ENCODE measurements at places on chromosomes 11 and 22.

DNA sequence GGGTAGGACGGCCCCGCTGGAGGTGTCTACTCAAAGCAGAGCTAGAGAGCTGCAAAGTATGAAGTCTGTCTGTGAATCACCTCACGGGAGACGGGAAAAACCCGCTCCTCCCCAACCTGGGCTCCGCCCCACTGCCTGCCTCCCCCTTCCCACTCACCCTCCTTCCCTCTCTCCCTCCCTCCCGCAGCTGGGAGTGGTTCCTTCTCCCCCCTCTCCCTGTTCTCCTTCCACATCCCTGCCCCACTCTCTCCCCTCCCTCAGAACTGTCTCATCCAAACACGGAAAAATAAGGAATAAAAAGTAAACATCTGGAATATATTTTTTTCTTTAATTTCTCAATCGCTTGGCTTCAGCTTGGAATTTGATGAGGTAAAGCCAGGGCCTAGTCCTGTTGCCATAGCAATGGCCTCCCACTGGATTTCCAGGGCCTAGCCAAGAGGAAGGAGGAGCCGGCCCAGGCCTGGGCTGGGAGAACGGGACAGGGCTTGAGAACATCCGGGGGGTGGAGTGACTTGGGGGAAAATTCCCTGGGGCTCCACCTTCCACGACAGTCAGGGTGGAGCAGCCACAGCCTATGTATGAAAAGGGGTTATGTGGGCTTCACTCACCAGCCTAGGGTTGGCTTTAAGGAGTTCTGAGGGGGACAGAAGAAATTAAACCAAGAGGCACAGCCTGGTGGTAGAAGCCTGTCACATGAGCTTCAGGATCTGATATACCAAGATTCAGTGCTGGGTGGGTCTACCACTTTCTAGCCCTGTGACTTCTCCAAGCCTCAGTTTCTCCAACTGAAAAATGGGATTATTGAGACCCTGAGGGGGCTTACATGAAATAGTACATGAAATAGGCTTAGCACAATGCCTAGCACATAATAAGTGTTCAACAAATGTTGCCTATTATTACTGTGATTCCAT lies 2.2 kb downstream of the TNKS1BP1 start:
- DNase-seq: no peak

- DNase-seq: no peak
Observed at GRCh38 chr11:1852877-1853276, at the start of gene LSP1. LSP1 (plus strand) TSS chr11:1853084; CDS start chr11:1853145, 61 bp downstream.

GRCh38 chr11:8225589-8226036 lies 38.1 kb downstream of the LMO1 start:
- DNase-seq: peak; percentile 83

- no peak for DNase-seq
Observed at GRCh38 chr22:22767876-22768602, 119.6 kb upstream of the IGLL5 start.

DNA sequence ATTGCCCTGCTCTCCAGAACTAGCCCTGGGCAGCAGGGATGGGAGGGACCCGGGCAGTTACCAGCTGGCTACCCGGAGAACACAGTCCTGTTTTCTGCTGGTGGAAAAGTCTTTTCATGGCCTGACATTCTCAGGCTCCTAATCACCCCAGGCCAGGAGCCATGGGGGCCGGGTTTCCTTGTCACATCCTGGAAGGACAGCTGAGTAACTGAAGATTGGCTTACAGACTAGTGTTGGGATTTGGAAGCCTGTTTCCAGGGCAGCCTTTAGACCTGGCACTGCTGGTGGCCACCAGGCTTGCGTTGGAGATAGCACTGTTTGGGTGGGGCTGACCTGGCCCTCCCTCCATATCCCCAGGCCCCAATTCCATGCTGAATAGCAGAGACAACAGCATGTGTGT lies 349.0 kb downstream of the CTTN start:
- no peak for DNase-seq

DNA sequence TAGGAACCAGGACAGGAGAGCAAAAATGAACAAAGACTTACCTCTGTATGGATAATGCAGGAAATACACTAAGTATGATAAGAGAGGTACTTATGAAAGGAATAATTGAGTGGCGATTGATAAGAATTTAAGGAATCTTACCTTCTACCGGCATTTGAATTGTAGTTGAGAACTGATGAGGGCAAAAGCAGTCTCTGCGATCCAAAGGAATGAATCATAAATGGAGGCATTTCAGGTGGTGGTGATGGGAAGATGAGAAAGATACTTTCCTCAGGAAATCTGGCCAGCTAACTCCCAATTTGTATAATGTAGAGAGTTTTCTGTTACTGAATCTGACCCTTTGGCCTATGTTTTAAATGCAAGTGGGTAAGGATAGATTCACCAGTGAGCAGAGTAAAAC lies 71.9 kb upstream of the C11orf87 start:
- DNase-seq: no peak

- DNase-seq: no peak
Observed at GRCh38 chr11:96578379-96578778, 188.6 kb downstream of the JRKL start.

DNA sequence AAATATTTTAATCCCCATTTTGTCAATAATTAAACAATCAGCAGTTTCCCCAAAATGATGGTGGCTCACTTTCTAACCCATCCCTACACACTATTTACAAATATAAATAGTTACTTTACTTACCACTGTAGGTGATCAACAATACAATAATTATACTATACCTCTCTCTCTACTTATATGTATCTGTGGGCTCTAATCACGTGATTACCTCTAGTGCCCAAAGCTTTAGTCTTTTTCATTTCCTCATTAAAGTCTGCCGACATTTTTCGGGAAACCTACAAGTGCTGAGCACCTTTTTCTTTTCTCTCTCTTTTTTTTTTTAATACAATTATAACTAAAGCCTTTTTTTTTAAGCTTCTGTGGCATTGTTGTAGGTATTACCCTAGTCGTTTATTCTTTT lies 23.9 kb downstream of the DLG2 start:
- no peak for DNase-seq

DNA sequence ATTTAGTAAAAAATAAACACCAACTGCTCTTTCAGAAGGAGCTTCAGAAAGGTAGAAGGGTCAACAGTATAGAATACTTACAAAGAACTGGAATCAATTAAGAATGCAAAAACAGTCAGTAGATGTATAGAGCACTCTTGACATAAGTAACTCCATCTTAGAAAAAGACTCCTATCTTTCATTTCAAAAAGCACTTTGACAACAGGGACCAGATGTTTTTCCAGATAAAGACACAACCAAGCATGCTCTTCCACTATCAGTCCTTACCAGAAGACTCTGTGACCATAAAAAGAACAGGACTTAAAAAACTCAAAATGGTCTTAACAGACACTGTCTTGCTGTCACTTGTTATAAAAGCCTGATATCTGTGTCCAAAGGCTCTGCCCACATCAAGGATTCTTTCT lies 5.2 kb downstream of the SLC25A17 start:
- no peak for DNase-seq

GRCh38 chr11:129251067-129251466 lies 58.9 kb upstream of the ARHGAP32 start:
- DNase-seq: no peak

DNA sequence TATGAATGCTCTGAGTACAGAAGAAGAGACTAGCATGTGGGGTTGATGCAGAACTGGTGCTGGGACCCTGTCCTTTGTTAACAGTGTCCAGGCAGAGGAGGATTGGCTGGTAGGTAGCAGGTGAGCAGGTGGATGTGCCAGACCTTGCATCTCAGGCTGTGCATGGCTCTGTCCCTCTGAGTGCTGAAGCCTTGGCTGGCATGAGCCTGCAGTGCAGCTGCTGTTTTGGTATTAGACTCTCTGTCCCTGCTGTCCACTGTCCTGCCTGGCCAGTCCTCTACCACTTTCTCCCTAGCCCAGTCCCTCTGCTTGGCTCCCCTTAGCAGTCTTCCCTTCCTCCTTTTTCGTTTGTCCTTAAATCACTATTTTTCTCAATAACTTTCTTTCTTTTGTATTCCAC lies 213.6 kb upstream of the ZBED5 start:
- no peak for DNase-seq

GRCh38 chr11:64538501-64538951 lies 52.5 kb upstream of the SLC22A12 start:
- DNase-seq: no peak

- DNase-seq: no peak
Observed at GRCh38 chr11:12454782-12455181, 77.4 kb downstream of the PARVA start.

- no peak for DNase-seq
Observed at GRCh38 chr11:85902353-85902752, 47.2 kb downstream of the CCDC83 start.

DNA sequence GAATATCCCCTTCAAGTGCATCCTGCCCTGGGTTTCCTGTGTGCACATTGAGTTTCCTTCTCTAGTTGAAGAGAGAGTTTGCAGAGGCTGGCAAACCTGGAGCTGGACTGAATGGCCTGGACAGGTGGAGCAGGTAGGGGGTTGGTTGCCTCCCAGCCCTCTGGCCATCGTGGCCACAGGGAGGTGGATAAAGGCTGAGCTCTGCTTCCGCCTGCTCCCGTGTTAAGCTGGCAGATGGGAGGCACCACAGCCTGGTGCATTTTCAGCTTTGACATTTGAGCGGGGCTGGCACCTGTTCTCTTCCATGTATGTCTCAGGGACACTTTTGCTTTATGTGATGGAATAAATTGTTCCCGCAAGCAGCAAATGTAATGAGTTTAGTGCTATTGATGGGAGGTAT lies 11.1 kb downstream of the MICAL2 start:
- DNase-seq: peak; percentile 88

- no peak for DNase-seq
Observed at GRCh38 chr11:110152199-110152598, 59.0 kb downstream of the ZC3H12C start.

GRCh38 chr22:23499845-23500500 lies 80.1 kb downstream of the IGLL1 start:
- no peak for DNase-seq

GRCh38 chr22:30472994-30473720 lies 1.3 kb upstream of the SEC14L3 start:
- DNase-seq: no peak

Measured in NCI-H524 (cell line).